Neural crest cell (in vitro differentiated cells): ENCODE measurements at places on chromosomes 7 and 10.

DNA sequence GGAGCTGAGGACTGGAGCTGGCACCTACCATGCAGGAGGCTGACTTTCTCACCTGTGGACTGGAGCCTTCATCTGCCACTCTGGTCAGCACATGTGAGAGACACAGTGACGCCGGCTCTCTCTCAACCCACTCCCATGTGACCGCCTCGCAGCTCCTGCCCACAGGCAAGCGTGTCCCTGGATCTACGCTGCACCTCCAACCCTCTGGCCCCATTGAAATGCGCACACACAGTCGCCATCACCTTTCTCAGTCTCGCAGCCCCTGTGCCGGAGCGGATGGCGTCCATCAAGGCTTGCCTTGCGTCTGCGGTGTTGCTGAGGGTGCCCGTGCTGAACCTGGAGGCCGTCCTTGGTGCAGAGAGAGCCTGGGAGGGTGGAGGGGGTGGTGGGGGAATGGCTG is 242.2 kb upstream of the GRB10 start:
- no peak for DNase-seq

DNA sequence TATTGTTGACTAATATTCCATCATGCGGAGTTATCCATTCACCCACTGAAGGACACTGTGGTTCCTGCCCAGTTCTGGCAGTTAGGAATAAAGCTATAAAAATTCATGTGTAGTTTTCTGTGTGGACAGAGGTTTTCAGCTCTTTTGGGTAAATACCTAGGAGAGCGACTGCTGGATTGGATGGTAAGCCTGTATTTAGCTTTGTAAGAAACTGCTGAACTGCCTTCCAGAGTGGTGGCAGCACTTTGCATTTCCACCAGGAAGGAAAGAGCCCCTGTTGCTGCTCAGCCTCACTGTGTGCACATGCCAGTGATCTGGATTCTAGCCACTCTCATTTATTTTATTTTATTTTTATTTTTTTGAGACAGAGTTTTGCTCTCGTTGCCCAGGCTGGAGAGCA is 14.2 kb downstream of the ZNF775 start:
- no peak for DNase-seq

GRCh38 chr7:8105449-8106095 is 137.0 kb downstream of the GLCCI1 start:
- no peak for DNase-seq

GRCh38 chr10:76717141-76717540 is 920.5 kb downstream of the KCNMA1 start:
- no peak for DNase-seq

DNA sequence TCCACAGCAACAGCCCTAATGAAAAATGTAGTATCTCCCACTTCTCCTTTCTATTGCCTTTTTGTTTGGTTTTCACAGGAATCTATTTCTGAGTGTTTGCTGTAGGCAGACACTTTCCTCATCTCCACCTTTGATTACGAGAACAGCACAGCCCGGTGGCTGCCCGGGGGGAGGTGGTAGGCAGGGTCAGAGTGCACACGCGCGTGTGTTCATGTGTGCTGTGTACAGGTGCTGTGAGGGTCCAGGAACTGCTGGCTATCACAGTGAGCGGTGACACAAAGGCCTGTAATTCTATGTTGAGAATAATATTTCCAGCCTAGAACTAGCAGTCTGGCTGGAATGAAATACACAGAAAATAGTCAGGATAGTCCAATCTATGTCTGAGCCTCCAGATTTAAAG is 212.8 kb downstream of the ADARB2 start:
- no peak for DNase-seq

GRCh38 chr7:18151422-18151821 is 123.8 kb upstream of the PRPS1L1 start:
- no peak for DNase-seq

- peak; percentile 34 for DNase-seq
Measured at GRCh38 chr7:78020136-78020873, 221.7 kb downstream of the PHTF2 start.

GRCh38 chr7:134910214-134910890 is 76.0 kb upstream of the AGBL3 start:
- no peak for DNase-seq

DNA sequence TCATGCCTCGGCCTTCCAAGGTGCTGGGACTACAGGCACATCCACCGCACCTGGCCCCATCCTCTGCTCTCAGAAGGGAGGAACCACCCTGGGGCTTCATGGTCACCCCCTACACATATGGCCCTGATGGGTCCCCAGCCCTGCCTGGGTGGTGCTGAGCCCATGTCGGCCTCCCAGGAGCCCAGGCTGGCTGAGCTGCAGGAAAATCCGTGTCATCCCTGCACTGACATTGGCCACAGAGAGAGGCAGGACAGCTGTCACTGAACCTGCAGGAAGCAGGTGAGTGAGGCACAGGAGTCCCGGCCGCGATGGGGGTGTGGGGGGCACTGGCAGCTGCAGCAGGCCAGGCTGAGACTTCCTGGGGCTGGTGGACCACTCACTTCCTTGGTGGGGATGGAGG is 8.0 kb downstream of the GRIFIN start:
- no peak for DNase-seq

DNA sequence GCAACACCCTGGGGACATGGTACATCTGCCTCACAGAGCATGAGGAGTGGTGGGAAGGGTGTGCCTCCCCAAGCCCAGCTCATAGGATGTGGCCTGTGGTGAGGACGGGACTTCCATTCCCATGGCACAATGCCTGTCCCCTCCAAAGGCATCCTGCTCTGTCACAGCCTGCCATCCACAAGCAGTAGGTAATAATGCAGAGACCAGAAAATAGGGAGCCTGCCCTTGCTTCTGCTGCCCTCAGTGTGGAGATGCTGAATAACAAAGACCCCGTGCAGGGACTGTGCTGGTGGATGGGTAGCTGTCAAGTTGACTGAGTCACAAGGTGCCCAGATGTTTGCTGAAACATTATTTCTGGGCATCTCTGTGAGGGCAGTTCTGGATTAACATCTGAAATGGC is 199.9 kb upstream of the GRB10 start:
- DNase-seq, result no peak

- no peak for DNase-seq
Measured at GRCh38 chr7:127857464-127857841, 173.8 kb downstream of the LRRC4 start.

DNA sequence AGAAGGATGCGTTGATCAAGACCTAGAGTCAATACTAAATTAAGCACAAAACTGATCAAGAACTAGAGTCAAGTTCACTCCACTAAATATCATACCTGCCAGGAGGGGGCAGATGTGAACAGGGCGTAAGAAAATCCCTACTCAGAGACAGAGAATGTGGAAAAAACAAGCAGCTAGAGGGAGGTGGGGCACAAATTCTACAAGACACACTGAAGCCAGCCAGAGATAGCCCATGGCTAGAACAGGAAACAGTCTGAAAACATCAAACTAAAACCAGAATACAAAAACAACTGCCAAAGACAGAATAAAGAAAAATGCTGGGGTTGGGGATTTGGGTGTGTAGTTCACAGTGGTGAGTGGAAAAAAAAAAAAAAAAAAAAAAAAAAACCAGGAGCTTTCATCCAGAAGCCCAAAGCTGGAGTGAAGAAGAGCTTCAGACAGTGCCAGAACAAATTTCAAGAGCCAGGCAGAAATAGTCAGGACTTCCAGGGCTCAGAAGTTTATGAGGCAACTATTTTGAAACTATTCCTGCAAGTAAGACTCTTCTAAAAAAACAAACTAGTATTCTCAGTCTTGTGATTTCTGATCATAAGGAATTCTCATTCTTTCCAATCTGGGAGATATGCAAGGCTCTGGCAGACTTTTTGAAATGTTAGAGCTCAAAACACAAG is 118.3 kb downstream of the CCDC71L start:
- DNase-seq, result peak; percentile 18

DNA sequence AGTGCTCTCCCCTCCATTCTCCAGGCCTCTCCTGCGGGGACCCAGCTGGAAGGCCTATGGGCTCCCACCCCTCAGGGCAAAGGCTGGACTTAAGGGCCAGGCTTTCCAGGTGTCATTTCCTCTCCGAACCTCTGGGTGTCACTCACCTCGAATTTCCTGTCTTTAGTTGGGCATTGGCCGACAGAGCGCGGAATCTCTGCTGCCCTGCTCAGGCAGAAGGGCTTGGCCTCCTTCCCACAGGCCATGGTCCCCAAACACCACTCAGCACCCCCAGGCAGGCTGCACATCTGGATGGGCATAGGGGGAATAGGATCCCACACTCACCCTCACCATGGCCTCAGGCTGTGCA is 212.9 kb downstream of the CCSER2 start:
- DNase-seq, result no peak

GRCh38 chr10:120713573-120714205 is 137.5 kb upstream of the WDR11 start:
- no peak for DNase-seq

DNA sequence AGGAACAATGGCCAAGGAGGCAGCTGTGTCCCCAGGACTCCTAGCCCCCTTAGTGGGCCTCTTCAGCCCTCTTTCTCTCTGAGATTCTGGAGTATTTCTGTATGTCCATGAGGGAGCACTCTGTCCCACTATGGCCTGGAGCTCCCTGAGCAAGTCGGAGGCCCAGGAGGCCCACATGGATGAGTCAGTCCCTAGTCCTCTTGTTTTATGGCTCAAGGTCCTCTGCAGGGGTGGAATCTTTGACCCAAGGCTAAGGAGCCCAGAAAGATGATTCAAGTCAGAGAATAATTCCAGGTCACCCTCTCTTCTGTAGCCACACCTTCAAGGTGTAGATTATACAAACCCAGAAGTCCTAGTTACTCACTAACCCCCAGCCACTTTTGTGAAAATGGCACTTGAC is 125.6 kb downstream of the PLXNA4 start:
- DNase-seq, result no peak

GRCh38 chr7:47292832-47293309 is 289.0 kb downstream of the TNS3 start:
- no peak for DNase-seq

DNA sequence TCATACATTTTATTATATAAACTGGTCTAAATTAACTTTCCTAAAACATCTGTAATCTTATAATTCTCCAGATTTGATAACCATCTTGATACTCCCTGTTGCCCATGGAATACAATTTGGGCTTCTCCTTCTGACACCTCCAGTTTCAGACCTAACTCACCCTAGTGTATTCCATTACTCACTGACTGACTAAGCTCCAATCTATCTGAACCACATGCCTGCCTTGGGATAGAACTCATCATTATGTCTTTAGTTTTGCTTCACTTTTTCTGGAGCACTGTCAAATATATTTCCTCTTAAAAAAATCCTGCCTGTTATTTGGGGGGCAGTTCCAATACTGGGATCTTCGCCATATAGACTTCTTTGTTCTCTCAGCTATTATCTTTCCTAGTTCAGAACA is 4.9 kb upstream of the FOXP2 start:
- DNase-seq, result no peak
